ENCODE measurements at places on chromosomes 1 and 21. TPM values are rescaled to one million over a fixed set of nuclear protein-coding genes. Genes with fewer than 3 reads are reported as not detected.

- no peak for DNase-seq
These were observed 321.0 kb downstream of the LTN1 start for GRCh38 chr21:28671549-28672195.

- DNase-seq: no peak
These were observed 22.1 kb upstream of the KCNA10 start for GRCh38 chr1:110540891-110541685.

DNA sequence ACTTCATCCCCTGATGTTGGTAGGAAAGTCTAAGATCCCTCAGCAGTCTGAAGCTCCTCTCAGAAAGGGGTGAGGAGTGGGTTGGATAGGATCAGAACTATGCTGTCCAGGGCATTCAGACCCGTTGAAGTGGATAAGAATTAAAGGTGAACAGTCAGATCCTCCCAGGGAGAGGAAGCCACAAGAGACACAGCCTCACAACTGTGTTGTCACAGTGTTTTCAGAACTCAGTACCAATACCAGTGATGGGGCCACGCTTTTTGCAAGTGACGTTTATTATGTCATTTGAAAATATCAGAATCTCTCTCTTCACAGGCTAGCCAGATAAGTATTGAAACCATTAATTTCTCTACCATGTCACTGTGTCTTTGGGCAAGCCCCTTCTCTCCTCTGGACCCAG, 15.4 kb upstream of the EPS15 start:
- no peak for DNase-seq

The PTGFR gene
- total RNA-seq: not detected

Data from PC-9 (cell line).